Spinal cord (tissue), 10 donors: ENCODE measurements at places on chromosomes 11 and 22.

GRCh38 chr11:76634886-76635285 lies 35.7 kb downstream of the LRRC32 start:
- DNase-seq = no peak

GRCh38 chr11:28715726-28716125 lies 607.5 kb downstream of the METTL15 start:
- DNase-seq = no peak

DNA sequence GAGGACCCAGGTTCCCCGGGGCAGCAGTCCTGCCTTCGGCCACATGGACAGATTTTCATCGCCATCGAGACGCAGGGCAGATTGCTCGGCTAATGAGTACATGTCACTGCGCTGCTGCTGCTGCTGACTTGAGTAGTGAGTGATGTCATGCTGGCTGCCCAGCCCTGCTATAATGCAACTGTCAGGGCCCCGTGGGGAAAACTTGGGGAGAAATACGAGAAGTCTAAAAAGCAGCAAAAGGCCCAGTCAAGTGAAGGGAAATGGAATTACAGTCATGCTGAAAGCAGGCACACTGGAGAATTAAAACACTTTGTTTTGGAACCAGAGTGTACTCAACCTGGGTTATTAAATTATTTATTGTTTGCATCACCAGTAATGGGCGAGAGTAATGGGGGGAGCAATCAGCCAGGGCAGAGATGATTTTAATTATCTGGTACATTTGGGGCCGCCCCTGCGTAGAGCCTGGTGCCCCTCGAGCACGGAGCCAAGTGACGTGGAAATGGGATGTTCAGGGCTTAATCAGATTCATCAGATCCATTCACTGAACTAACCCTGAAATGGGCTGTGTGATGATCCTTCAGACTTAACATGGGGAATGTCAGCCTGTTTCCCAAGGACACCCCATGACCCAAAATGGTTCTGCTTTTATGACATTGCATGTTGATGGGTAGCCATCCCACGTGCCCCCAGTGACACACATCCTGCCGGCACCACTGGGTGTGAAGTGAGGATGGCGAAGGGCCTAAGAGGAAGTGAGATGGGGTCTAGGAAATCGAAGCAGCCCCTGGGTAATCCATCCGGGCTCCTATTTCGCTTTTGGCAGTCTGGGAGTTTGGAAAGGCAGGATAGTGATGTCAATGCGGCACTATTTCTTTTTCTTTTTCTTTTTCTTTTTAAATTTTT lies 241.6 kb upstream of the CADM1 start:
- DNase-seq = peak; percentile 36

DNA sequence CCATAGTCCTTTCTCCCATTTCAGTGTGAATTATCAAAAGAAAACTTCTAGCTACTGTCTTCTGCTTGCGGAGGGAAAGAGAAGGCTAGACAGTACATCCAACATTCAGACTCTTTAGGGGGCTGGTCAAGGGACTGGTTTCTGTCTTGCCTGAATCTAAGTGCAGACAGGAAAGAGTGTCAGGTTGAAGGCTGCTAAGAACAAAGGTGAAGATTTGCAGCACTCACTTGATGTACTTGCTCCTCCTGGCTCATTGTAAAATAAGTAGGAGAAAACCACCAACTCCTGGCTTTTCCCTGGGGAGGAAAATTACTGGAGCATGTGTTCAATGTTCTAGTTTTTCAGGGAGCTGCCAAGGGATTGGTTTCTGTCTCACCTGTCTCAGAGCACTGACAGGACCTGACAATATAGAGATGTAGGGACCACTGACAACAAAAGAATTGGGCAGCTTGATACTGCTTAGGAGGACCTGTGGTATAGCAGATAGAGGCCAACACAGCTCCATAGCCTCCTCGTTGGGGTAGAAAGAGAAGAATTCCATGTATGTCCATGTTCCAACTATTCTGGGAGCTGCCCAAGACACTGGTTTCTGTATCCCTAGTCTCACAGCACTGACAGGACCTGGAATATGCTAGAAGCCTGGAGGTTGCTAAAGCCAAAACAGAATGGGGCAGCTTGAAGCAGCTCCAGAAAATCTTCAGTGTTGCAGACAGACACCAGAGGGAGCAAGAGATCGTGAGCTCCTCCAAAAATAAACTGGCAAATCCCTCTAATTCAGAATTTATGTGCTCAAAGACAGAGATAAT lies 39.7 kb upstream of the MMP12 start:
- peak; percentile 51 for DNase-seq

DNA sequence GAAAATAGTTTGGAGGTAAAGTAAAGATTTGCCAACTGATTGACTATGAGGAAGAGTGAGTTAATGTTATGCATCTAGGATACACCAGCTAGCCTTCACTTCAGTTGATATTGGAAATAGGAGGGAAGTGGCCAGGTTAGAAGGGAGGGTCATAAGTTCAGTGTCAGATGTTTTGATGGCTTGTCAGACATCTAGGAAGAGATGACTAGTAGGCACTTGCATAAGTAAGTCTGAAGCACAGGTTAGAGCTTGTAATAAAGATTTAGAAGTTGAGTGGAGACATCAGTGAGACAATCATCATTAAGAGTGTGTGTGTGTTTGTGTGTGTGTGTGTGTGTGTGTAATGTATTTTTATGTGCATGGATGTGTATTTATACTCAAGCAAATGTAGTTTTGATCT lies 146.1 kb downstream of the OR4C45 start:
- DNase-seq = no peak

- no peak for DNase-seq
Observed at GRCh38 chr11:128299132-128299726, 288.1 kb downstream of the ETS1 start.

DNA sequence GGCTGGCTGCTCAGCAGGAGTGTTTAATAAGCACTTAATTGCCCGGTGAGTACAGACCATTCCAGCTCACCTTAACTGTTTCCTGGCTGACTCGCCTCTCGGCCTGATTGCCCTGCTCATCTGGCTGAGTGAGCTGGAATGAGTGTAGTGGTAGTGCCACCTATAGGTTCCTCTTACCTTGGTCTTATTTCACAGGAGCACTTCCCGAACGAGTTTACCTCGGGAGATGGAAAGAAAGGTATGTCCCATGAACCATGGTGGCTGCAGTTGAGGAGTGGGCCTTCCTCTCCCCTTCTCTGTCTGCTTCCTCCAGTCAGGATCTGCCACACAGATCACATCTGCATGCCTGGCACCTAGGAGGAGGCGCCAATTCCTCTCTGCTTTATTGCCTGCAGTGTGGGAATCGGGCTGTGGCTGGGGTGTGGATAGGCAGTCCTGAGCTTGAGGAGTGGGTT lies 26.7 kb downstream of the UPB1 start:
- DNase-seq = peak; percentile 48
